ENCODE measurements at places on chromosomes 16 and 17. TPM values are rescaled to one million over a fixed set of nuclear protein-coding genes. Genes with fewer than 3 reads are reported as not detected.

SLFN14 gene
- not detected for total RNA-seq

HOXB3 gene
- 0.50 TPM for total RNA-seq

SUPT4H1 gene
- total RNA-seq, result 152 TPM

TERB1 gene
- total RNA-seq, result not detected

GAS7 gene
- total RNA-seq, result 0.82 TPM

TMEM114 gene
- total RNA-seq, result not detected

GPRC5B gene
- 0.66 TPM for total RNA-seq

CRISPLD2 gene
- total RNA-seq, result 0.46 TPM

CEP295NL gene
- not detected for total RNA-seq
